ENCODE measurements at places on chromosomes 7 and 10.

- no peak for DNase-seq
Measured at GRCh38 chr7:158422196-158422886, 165.3 kb downstream of the PTPRN2 start.

- DNase-seq: no peak
Measured at GRCh38 chr10:101165736-101166135, 34.6 kb downstream of the TLX1 start.

DNA sequence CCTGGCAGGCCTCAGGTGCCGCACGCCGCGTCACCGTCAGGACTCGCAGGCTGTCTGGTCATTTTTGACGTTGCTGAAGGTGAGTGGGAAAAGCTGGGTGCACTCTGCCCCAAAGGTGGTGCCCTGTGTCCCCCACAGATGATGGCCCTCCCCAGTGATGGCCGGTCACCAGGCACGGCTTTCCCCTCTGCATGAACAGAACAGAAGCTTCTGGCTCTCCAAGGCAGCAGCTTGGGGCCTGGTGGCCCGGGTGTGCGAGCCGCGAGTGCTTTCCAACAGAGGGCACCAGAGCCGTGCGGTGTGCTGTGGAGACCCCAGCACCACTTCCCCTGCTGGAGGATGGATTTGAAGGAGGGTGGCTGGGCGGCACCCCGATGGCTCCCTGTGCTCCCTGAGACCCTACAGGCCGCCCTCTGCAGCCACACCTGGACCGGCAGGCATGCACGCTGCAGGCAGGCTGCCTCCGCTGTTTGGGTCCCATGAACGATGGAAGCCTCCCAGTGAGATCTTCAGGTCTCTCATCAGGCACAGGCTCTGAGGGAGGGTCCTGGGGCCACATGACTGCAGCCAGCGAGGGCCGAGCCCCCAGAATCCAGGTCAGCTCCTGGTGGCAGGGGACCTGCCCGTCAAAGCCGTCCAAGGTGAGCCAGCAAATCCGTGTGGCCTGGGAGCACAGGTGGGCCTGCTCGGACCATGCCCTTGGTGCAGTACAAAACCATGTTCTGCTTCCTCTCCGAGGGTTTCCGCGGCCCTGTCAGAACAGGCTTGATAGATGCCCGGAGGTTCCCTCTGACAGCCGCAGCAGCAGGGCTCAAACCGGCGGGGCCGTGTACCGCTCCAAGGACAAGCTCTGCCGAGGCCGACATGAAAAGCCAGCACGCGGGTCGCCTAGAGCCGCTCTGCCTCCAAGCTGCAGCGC is 195.4 kb downstream of the EBF3 start:
- DNase-seq: no peak

GRCh38 chr7:87426160-87426559 is 49.3 kb downstream of the ABCB4 start:
- no peak for DNase-seq

DNA sequence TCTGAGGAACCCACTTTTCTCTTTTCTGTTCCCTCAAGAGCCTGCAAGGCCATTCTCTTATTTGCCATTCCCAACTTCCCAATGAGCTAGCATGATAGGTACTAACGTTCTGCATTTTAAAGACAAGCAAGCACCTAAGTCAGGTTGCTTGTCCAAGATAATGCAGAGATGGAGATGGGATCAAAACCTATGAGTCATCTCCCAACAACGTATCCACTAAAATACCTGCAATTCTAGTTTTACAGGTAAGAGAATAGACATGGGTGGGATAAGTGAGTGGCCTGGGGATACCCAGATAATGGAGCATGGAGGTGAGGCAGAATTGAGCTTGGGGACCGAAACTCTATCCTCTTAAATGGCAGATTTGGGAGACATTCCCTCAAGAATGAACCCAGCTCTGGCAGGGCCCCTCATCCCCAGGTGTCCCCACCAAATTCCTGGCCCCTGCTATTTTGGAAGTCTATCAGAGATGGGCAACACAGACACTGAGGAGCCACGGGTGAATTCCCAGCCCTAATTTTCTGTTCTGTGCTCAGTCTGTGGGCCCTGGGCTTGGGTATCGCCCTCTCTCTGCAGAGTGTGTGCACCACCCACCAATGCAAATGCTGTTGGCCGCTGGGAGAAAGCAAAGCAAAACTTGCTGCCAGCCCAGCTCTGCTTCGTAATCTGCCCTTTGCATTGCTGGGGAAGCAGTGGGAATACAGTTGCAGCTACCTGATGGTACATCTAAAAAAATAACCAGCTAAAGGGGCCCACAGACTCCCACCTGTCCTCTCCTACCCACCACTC is 98.3 kb downstream of the KCNMA1 start:
- DNase-seq: no peak

DNA sequence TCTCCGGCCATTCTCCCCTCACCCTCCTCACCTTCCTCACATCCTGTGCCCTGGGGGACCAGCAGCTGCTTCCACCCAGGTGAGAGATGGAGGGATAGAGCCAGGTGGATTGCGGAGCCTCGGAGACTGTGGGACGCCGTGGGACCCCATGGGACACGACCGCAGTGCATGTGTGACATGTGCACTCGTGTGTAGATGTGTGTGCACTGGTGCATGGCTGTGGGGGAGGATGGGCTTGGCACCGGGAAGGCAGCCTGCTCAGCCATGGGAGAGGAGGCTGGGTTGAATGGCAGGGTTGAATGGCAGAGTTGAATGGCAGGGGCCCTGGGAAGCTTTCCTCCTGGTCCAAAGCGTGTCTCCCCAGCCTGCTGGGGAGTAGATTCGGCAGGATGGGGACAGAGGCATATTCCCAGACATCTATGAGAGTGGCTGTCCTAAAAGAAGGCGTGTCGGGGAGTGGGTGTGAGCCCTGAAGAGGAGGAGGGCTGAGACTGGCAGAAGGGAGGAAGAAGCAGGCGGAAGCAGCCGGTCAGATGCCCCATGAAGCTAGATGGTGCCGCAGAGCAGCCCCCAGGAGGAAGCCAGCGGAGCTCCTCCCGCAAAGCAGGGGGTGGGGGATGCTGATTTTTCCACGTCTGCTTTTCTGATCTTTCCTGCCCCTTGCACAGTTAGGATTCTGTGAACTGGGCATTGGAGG is 815 bp downstream of the GIMAP8 start:
- DNase-seq: peak; percentile 38

DNA sequence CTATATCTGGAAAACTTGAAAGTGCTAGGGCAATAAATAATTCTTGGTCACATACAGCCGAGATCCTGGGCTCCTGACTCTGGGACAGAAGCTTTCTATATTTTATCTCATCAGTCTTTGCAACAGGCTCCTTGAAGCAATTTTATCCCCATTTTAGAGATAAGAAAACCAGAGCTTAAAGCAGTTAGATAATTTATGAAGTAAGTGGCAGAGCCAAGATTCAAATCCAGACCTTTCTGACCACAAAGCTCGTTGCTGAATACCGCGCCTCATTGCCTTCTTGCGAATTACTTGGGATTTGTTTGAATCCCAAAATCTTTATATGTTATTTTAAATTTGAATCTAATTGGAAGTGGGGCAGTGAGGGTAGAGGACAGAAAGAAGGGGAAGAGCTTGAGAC is 106.0 kb downstream of the TCF7L2 start:
- no peak for DNase-seq

- no peak for DNase-seq
Measured at GRCh38 chr7:47345857-47346298, 236.0 kb downstream of the TNS3 start.

DNA sequence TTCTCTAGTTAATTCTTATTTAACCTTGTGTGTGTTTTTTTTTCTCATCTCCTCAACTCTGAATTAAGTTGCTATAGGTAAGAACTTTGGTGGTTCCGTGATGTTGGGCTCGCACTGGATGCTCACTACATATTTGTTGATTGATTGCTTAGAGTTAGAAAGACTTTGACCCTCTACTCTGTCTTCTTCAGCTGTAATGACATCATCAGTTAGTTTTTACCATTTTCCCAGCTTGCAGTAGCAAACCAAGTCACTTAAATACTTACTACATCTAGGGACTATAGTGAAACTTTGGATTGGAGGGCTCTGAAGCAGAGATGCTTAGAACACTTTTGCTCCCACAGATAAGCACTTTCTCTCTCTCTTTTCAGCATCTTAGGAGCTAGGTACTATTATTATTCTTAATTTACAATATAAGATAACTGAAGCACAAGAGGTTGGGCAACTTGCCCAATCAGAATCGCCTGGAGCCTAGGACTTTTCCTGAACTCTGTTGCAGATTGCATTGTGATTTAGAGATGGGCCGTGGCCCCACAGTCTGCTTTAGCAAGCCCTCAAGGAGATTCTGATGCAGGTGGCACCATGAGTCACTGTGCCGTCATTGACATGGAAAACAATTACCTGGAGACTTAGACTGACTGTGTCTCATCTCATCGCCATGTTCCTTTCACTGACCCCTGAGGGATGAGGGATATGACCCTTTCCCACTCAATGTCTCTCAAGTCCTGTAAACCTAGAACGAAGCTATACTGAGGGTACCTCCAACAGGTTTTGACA is 471.9 kb upstream of the PODXL start:
- DNase-seq: no peak

DNA sequence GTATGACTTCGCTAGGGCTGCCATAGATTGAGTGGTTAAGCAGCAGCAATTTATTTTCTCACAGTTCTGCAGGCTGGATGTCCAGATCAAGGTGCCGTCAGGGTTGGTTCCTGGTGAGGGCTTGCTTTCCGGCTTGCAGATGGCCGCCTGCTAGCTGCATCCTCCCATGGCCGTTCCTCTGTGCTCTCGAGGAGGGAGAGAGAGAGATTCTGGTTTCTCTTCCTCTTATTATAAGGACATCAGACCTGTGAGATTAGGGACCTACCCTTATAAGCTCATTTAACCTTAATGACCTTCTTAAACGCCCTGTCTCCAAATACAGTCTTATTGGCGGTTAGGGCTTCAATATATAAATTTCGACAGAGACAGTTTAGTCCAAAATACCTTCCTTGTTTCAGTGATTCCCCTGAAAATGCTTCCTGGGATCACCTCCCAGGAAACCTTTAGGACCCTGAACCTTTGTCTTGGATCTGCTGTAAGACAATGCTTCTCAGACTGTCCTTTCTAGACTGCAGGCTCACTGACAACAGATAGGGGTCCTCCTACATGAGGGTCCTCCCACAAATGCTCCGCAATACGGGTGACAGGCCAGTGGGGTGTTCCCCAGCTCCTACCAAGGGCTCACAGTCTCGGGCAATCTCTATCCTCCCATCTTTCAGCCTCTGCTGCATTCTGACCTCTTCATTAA is 82.5 kb upstream of the BAIAP2L1 start:
- DNase-seq: no peak

GRCh38 chr7:100475549-100475948 is 3.5 kb downstream of the TSC22D4 start:
- DNase-seq: no peak

- no peak for DNase-seq
Measured at GRCh38 chr7:106915873-106916272, 50.8 kb downstream of the PIK3CG start.

DNA sequence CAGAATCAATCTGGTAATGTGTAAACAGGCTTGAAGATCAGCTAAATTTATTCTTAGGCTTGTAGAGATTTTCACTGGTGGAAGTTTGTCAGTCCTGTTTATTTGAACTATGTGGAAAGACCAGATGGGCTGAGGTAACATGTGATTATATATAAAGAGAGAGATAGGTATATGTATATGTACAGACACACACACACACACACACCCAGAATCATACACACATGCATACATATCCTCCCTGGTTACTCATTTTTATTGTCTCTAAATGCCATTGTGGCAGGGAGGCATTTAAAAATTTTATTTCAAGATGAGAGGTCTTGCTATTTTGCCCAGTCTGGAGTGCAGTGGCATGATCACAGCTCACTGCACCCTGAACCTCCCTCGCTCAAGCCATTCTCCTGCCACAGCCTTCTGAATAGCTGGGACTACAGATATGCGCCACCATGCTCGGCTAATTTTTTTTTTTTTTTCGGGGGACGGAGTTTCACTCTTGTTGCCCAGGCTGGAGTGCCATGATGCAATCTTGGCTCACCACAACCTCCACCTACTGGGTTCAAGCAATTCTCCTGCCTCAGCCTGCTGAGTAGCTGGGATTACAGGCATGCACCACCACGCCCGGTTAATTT is 78.1 kb upstream of the CYTH3 start:
- DNase-seq: no peak

- DNase-seq: no peak
Measured at GRCh38 chr7:56218510-56218909, 102.3 kb upstream of the NUPR2 start.

DNA sequence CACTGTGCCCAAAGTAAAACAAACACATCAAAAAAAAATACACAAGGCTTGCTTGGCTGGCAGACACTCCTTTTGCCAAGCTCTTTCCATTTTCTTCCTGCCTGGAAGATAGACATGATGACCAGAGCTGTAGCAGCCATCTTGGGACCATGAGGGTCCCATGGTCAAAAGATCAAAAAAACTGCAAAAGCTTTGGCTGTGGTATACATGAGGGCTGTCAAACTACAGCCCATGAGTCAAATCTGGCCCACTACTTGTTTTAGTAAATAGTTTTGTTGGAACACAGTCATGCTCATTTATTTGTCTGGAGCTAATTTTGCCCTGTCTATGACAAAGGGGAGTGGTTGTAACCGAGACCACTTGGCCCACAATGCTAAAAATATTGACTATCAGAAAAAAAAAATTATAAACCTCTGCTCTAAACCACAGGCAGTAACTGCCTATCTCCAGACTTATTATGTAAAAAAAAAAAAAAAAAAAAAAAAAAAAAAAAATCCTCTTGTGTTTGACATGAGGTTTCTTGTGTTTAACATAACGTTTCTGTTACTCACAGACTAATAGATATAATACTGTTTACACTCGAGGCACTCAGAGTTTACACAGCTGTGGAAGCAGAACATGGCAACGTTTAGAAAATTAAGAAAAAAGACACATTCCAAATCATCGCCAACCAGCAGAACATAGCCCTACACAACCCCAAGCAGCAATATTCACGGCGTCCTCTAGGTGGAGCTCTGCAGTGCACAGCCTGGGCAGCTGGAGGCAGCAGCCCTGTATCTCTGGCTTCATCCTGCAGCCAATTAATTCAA is 36.9 kb downstream of the ASB13 start:
- DNase-seq: peak; percentile 73

- DNase-seq: no peak
Measured at GRCh38 chr10:43891241-43891640, 242.6 kb upstream of the ZNF32 start.

DNA sequence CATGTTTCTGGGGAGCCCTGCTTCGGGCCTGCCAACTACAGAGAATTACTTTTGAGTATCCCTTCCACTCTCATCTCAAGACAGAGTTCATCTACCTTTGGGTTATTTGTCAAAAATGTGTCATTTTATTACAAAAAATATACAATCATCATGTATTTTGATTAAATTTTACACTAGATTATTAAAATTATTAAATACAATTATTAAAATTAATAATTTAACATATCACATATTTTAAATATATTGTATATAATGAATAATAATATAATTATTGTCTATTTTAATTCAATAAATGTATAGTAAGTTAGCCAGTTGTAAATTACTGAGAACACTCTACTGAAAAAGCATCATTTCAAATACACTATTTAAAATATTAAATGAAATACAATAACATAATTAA is 50.9 kb downstream of the FIGNL1 start:
- DNase-seq: no peak

GRCh38 chr7:134155206-134155605 is 28.1 kb downstream of the LRGUK start:
- DNase-seq: no peak

- DNase-seq: no peak
Measured at GRCh38 chr10:88437411-88437810, 145.7 kb downstream of the RNLS start.

GRCh38 chr10:73287441-73287840 is 35.0 kb upstream of the MRPS16 start:
- DNase-seq: no peak

- DNase-seq: no peak
Measured at GRCh38 chr10:21315645-21316220, 209.7 kb downstream of the SKIDA1 start.

GRCh38 chr7:78787854-78788253 is 665.6 kb downstream of the MAGI2 start:
- DNase-seq: no peak
